ENCODE measurements at places on chromosomes 11 and 22.

GRCh38 chr22:43561415-43562178 is 149.8 kb downstream of the MPPED1 start:
- DNase-seq, result no peak

DNA sequence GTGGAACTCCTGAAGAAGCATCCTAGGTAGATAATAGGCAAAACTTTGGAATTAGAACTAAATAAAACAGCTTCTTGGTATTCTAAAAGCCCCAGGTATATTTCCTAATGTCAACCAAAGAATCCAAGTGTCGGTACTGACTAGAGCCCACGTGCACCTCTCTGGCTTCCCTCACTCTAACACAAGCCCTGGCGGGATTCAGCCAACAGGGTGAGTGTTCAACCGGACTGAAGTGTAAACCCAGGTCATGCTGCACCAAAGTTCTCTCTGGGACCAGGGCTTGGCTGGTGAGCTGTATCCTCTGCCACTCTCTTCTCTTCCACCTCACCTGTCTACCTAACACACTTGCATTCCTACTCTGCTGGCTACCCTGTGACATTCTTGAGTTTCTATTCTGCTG is 40.1 kb downstream of the USP28 start:
- no peak for DNase-seq

GRCh38 chr11:13238879-13239514 is 38.6 kb upstream of the BMAL1 start:
- DNase-seq, result no peak

DNA sequence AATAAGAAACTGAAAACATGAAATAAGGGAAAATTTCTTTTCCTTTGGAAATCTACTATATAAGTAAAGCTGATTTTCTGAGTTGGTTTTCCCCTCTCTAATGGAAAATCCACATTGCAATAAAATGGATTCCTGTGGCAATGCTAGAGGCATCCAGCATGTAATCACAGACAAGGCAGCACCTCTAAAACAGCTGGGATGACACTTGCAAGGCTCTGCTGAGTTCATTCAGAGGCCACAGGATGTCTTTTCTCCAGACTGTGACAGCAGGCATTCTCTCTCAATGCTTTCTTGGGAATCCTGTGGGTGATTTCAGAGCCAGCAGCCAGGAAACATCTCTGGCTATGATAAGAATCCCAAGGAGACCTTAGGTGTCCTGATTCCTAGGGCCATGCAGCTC is 201.3 kb upstream of the BLID start:
- peak; percentile 47 for DNase-seq

- peak; percentile 96 for DNase-seq
Measured at GRCh38 chr11:122038543-122038942, 77.5 kb downstream of the BLID start.

- DNase-seq, result no peak
Measured at GRCh38 chr11:130118636-130119387, 40.8 kb upstream of the ST14 start.

DNA sequence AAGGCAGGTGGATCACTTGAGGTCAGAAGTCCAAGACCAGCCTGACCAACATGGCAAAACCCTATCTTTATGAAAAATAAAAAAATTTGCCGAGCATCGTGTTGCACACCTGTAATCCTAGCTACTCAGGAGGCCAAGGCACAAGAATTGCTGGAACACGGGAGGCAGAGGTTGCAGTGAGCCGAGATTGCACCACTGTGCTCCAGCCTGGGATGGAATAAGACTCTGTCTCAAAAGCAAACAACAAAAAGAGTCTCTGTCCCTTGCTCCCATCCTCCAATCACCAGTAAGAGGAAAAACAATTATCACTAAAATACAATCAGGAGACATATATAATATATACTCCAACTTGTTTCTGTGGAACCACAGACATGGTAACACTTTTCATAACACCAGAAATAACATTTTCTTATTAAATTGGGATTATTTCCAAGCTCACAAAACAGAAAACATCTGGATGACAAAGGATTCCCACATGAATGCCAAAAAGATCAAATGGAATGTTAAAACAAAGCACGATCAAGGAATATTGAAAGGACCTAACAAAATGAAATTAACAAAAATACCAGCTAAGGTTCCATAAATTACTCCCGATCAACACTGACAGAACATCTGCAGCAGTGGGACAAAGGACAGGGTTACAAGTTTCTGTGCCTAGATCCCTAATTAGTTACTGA is 15.2 kb downstream of the FCHSD2 start:
- no peak for DNase-seq

DNA sequence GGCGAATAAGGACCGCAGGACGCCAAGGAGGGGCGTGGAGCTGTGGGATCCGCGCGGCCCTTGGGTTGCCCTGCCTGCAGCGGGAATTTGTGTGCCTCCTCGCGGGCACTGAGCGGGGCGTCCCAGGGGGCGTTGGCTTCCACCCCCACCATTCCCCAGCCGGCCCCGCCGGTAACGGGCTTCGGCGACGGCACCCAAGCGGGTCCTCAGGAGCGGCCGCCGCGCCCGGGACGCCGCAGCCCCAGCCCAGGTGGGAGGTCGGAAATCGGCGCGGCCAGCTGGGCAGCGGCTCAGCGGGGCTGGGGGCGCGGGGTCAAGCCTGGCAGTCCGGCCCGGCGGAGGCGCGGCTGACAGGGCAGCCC is 320 bp downstream of the CLTCL1 start:
- no peak for DNase-seq

GRCh38 chr11:121715405-121715804 is 262.6 kb upstream of the SORL1-AS1 start:
- no peak for DNase-seq

- no peak for DNase-seq
Measured at GRCh38 chr11:104275992-104276391, 112.0 kb upstream of the PDGFD start.
